ENCODE measurements at places on chromosomes 3 and 15.

DNA sequence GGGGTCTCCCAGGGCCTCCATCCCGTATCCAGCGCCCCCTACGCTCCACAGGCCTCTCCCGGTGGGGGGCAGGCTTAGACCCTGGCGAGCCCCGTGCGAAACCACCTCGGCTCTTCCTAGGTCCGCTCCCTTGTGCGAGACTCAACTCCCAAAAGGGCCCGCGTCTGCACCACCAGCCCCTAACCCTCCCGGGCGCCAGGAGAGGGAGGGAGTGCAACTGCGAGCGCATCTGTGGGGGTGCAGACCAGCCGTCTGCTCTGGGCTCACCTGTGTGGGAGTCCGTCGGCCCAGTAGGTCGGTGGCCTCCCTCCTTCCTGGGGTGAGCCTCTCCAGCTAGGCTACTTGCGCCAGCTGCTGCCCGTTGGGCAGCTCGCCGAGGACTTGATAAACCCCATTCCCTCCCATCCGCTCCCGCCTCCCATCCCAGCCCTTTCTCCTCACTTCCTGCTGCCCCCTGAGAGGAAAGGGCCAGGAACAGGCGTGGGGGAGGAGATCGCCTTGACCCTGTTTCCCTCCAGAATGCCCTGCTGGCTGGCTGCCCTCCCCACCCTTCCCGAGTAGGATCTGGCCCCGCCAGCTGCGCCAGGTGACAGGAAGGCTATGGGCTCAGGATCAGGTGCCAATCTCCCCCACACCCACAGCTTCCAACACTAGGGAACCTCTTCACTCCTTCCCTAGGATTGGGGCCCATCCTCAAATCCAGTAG lies at the start of gene HYAL2:
Gene HYAL2, minus strand, starts transcription at position 360 of the 706 bp plus-strand sequence. CDS start 2,256 bp downstream, outside the sequence.
- DNase-seq, result no peak

DNA sequence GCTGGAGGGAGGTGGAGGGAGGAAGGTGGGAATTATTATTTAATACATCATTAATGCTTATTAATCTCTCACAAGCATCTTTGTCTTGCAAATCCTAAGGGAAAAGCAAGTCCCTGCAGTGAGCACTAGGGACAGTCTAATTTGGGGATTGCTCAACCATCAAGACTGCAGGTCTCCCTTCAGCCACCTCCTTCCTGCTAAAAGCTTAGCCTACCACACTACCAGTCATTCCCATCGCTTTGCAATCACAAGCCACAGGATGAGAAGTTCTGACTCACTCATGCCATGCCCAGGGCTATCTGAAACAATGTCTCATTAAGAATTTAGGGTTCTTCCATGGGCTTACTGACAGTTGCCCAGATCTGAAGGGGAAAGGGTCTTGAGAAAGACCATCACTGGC lies 51.0 kb upstream of the EIF1B start:
- DNase-seq, result no peak

GRCh38 chr3:186784820-186785494 lies 1.6 kb downstream of the EIF4A2 start:
- DNase-seq, result no peak

GRCh38 chr15:68421798-68422402 lies 10.1 kb downstream of the ITGA11 start:
- DNase-seq, result no peak

DNA sequence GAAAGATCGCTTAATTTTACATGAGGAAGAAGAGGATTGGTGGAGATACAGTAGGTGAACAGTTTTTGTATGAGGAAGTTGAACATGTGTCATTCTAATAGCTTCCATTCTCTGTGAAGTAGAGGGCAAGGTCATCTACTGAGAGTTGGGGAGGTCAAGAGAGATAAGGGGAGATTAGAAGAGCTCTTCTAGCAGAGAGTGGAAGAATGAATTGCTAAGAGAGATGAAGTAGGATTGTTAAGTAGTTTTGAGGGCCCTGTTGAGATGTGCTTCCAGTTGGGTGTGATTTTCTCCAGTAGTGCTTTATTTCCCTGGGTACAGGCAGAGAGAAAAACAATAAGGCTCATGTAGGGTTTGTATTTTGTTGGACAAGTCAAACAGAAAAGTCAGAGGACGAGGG lies 5.2 kb downstream of the OPA1 start:
- no peak for DNase-seq

GRCh38 chr15:73972984-73973682 lies 19.0 kb downstream of the STOML1 start:
- peak; percentile 75 for DNase-seq

GRCh38 chr3:88611826-88612326 lies 462.1 kb downstream of the C3orf38 start:
- DNase-seq, result no peak

DNA sequence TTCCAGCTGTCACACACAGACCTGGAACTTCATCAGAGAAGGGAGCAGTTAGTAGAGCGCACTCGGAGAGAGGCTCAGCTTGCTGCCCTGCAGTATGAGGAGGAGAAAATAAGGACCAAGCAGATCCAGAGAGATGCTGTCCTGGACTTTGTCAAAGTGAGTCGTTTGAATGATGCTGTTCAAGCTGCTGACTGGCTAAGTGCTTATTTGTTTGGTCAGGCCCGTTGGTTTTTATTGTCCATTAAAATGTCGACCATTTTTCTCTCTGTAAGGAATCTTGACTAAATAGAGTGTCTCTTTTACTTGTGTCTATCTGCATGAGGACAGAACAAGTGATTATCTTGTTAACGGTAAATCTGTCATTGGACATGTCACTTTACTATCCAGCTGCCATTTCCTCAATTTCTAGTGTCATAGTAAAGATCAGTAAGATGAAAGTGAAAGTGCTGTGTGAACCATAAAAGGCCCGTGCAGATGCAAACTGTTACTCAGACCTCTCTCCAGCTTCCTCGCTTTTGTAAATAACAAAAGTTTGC lies 56.9 kb downstream of the LRCH3 start:
- DNase-seq, result peak; percentile 4

- DNase-seq, result no peak
Measured at GRCh38 chr15:99092554-99093172, 12.2 kb upstream of the SYNM start.

GRCh38 chr15:79972863-79973262 lies 1.9 kb upstream of the BCL2A1 start:
- DNase-seq, result no peak

- no peak for DNase-seq
Measured at GRCh38 chr15:80259942-80260510, 8.0 kb upstream of the CTXND1 start.

DNA sequence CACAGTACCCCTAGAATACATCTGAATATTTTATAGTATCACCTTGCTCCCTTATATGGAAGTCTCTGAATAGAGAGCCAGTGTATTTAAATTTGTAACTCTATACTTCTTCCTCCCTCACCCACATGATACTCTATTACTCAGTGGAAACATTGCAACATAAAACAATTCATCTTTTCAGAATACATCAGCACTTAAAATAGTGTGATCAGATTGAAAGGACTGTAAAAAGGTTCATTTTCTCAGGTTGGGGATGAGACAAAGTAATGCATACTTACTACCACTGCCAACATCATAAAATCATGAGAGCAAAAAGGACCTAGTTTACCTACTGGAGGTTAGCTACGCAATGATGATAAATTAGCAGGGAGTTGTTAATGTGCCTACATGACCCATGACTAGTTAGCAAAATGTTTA lies 13.8 kb upstream of the THRB start:
- no peak for DNase-seq

- peak; percentile 74 for DNase-seq
Measured at GRCh38 chr15:51737522-51738305, at the start of gene LYSMD2. Gene LYSMD2, minus strand, starts transcription at chr15:51737655. Its CDS starts 33 bp downstream, at chr15:51737622.

DNA sequence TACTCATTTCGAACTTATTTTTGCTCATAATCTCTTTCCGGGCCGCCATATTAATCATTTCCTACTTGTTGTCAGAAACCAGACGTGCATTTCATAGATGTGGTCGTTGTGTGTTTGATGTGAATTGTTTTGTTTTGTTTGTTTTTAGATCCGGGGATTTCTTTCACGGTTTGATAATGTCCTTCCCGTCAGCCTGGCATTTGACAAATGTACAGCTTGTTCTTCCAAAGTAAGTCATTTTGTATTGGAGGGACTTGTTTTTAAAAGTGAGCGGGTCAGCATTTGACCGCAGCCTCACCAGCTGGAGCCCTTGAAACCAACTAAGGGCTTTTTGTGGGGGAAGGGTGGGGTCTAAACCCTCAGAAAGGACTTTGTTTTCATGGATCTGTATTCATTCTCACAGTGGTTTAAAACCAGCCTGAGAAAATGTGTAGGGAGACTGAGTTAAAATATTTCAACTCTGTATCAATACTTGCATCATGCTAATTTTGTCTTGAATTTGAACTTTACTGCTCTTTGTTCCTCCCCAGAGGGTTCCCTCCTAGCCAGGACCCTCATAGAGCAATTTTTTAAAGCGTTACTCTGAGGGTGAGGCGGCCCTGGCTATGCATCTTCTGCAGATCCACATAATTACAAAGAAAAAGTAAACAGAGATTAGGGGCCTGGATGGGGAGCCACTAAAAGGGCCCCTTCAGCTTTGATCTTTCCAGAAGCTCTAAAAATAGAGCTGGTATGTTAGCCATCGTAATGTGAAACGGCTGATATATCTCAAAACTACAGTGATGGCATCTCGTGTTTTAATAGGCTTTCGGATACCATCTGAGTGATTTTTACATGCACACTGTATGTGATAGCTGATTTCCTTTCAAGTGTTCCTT lies 107.9 kb downstream of the ATG7 start:
- no peak for DNase-seq

GRCh38 chr15:95458721-95459120 lies 871.8 kb upstream of the NR2F2 start:
- no peak for DNase-seq

DNA sequence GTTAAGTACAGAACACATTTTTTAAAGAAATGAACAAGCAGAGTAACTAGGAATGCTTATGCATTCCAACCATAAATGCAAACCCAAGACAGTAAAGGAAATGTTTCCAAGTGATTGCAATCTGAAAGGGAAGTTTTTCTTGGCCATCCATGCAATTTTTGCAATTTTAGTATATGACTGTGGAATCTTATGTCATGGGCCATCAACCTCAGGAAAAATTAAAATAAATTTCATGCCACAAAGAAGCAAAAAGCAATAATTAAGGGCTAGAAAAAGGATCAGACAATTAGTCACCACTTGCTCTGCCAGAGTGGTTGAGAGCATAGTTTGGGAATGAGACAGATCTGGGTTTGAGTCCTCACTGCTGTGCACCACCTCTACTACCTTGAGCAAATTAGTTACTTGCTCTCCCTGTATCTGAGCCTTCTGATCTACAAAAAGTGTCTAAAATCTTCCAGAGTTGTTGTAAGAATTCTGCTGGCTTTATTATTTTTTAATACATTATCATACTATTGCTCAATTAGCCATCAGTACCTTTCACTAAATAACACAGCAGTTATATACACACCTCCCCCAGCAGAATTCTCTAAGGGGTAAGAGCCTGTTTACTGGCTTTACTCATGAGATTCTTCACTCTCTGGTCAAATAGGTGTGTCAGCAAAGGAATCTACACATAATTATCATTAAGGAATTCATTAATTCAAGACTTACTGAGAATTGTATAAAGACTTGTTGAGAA lies 49.7 kb upstream of the FBN1 start:
- no peak for DNase-seq

- no peak for DNase-seq
Measured at GRCh38 chr3:155326901-155327300, 33.4 kb upstream of the STRIT1 start.

- DNase-seq, result no peak
Measured at GRCh38 chr3:13544951-13545651, 3.8 kb upstream of the FBLN2 start.

GRCh38 chr3:60594025-60594424 lies 657.2 kb downstream of the FHIT start:
- DNase-seq, result no peak

GRCh38 chr3:49454898-49455681 lies 15.0 kb upstream of the DAG1 start:
- no peak for DNase-seq

DNA sequence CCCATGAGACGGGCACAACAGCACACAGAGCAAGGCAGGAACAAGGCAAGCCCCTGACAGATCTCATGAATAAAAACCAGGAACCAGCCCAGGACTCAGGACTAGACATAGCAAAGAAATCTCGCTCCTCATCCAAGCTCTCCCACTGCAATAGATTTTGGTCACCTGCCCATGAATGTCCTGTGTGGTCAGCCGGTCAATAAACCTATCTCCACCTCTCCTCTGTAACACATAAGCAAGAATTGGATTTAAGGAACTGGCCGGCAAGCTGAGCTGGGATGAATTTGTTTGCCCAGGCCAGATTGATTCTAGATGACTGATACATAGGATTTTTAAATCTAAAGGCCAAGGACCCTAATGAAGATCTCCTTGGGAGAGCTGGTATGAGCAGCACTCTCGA lies 46.3 kb upstream of the SMAD3 start:
- DNase-seq, result no peak

GRCh38 chr3:17515445-17516234 lies 226.8 kb downstream of the TBC1D5 start:
- no peak for DNase-seq

DNA sequence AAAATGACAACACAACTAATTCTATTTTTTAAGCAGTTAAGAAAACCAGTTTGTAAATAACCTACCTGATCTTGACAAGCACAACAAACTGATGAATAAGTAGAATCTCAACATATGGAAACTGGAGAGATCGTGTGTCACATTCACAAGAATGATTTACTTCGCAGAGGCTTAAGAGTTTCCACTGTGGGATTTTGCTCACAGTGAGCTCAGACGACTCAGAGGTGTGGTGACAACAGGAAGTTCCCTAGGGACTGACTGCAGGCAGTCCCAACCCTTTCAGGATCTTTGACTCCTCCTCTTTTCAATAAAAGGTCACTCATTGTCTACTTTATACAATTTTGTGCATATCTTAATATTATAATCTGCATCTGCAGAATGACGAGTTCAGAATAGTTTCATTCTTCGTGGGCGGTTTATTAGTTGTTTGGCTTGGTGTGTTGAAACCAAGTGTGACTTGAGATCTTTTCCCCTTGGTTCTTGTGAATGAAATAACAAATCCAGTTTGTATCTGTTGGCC lies at the start of gene LIPH:
Gene LIPH, minus strand, starts transcription at position 231 of the 520 bp plus-strand sequence. Its CDS starts 117 bp downstream, at position 114.
- DNase-seq, result no peak

DNA sequence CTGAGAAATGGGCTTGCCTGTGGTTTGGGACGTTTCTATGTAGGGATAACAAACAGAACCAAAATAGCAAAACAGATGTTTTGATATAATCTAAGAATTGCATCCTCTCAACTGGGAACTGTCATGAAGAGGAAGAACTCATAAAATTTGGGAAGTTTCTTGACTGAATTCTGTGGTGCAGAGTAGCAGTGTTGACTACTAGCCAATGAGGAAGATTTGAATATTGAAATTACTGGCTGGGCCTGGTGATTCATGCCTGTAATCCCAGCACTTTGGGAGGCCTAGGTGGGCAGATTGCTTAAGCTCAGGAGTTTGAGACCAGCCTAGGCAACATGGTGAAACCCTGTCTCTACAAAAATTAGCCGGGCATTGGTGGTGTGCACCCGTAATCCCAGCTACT lies 42.2 kb downstream of the ZNF609 start:
- DNase-seq, result no peak

- no peak for DNase-seq
Measured at GRCh38 chr3:135803028-135803692, 162.4 kb upstream of the PPP2R3A start.

- DNase-seq, result no peak
Measured at GRCh38 chr3:99458013-99458412, 180.4 kb upstream of the COL8A1 start.

Measured in activated CD4-positive, alpha-beta T cell treated with anti-CD3 and anti-CD28 coated beads, Interleukin-2, amount 50 U/mL, for 4 hours (primary cell).